Neural progenitor cell (in vitro differentiated cells): ENCODE measurements at places on chromosomes 6 and 20. TPM values are rescaled to one million over a fixed set of nuclear protein-coding genes. Genes with fewer than 3 reads are reported as not detected.
A peak's percentile ranks its signal among the peaks of the same experiment; 100 is the strongest.

DNA sequence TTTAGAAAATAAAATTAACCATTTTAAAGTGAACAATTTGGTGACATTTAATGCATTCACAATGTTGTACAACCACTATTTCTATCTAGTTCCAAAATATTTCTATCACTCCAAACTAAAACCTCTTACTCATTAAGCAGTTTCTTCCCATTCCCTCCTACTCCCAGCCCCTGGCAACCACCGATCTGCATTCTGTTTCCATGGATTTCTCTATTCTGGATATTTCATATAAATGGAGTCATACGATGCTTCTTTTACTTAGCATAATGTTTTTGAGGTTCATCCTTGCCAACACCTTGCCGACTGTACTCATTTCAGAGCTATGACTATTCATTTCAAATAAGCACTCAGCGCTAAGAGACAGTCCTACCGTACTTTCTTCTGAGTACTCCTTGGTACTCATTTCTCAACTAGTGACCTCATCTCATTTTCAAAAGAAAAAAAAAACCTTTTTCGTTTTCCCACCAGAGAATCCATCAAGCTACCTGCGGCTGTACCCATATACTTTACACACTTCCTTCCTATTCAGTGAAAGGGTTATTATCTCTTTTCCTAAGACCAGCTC, 259.2 kb downstream of the UTRN start:
- DNase-seq = no peak

GRCh38 chr6:55632953-55633352, 54.0 kb upstream of the HMGCLL1 start:
- DNase-seq = no peak

DNA sequence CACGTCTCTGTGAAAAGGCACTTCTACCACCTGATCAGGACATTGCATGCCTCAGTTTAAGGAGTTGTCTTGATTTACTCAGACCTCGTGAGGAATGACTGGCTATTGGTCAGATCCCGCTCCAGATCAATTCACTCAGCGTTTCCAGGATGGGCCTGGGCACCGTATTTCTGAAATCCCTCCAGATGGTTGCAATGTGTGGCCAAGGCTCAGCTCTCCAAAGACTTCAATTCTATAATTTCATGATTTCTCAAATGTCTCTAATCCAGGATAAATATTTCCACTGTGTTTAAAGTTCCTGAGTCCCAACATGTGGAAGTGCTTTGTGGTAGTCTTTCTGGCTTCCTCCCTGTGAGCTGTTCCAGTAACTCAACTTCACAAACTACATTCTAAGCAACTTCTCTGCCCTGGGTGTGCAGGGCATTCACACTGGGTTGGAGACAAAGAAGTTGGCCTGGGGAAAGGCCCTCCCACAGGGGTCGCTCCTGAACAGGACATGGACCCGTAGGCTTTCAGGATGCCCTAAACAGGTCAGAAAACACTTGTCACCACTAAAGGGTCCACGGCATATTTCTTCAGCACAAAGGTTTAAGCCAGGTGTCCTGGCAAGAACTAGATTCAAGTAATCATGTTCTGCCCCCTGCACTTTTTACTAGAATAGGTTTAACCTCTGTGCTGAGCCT, 212.1 kb downstream of the WDR27 start:
- DNase-seq = peak; percentile 22

- no peak for DNase-seq
These were observed 14.8 kb downstream of the MTCH1 start for GRCh38 chr6:36970892-36971842.

DNA sequence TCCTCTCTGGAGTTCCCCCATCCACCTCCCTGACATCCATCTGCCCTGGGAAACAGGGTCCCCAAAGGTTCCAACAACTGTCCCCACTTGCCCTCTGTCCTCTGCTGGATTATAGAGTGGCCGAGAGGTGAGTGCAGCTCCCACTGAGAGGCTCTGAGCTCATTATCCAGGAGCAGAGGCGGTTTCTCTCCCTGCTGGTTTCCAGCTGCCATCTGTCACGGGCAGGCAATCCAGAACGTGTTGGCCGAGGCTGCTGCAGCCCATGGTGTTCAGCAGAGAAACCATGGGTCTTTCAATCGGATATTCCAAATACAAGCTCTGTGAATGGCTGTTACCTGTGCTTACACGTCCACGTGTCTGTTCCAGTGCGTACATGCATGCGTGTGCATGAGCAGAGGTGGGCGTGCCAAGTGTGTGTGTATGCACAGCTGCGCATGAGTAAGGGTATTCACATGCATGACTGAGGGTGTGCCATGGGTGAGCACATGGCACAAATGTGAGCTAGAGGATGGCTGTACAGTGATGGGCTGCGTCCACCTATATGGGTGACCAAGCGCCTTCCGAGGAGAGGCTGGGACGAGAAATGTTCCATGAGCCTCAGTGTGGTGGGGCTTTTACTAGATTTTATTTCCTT, 183.7 kb upstream of the PMEPA1 start:
- peak; percentile 17 for DNase-seq

DNA sequence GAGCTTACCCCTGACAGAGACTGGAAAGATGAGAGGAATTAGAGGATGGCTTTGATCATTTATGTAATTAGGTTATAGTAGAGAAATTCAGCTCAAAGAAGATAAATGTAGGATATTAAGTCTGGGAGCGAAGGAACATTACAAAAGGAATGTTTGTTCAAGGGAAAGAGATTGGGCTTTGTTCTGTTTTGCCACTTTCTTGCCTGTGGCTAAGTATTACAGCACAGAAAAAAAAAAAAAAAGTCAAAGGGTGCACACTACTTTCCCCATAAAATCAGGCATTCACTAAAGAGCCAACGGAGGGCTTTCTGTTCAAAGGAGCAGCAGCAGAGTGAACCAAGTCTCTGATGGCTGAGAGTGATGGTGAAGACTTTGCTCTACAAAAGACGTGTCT, 5.0 kb upstream of the HDDC2 start:
- no peak for DNase-seq

DNA sequence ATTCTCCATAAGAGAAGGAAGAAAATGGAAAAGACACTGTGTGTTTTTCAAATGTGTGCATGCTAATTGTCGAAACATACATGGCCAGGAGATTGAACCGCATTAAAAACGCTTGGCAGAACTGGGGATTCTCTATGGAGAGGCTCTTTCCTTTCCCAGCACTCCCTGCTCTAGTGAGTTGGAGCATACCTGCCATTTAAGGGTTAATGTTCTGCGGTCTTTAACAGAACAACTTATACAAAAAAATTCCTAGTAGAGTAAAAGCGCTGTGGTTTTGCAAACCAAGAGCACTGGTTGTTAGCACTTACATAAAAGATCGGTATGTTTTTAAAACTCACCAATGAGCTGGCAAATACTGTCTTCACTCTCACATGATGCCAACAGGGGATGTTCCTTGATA, 1.5 kb downstream of the TAGAP start:
- DNase-seq = no peak

GRCh38 chr6:35474131-35474941, 6.1 kb downstream of the RPL10A start:
- no peak for DNase-seq

DNA sequence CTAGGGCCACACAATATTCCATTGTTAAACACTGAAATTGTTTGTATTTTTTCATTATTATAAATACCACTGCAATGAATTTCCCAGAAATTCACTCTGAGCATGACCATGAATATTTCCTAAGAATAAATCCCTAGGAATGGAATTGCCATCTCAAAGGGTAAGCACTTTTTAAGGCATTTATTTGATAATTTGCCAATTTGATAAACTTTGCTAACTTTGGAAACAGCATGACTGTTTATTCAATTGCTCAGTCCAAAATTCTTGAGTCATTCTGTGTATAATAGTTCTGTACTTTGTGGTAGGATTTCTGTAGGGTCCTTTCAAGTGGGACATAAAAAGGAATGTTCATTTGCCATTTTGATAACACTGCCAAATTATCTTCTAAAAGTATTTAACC, 44.2 kb upstream of the TOX2 start:
- no peak for DNase-seq

- no peak for DNase-seq
These were observed 160.5 kb upstream of the GRIK2 start for GRCh38 chr6:101232961-101233360.

DNA sequence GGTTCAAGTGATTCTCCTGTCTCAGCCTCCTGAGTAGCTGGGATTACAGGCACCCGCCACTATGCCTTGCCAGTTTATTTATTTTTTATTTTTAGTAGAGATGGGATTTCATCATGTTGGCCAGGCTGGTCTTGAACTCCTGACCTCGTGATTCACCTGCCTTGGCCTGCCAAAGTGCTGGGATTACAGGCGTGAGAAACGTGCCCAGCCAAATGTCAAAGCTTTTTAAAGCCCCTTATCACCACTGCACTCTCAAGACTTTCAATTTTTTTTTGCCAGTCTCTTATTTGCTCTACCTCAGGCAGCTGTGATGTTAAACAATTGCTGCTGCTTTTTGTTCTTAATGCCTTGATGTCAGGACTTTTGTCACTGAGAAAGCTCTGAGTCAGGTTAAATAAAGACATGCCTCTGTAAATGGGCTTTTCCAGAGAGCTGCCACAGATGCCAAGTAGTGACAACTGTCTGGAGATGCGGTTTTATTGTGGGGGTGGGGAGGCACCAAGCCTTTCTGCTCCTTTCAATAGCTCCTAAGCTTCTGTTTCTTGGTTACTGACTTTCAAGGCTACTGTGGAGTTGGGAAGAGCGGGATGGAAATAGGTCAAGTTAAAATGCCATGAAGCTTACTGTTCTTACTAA, 29.2 kb downstream of the RSPH3 start:
- DNase-seq = peak; percentile 26

- DNase-seq = no peak
These were observed 677.4 kb upstream of the CITED2 start for GRCh38 chr6:140051521-140052512.

- no peak for DNase-seq
These were observed 26.1 kb downstream of the TSHZ2 start for GRCh38 chr20:52998268-52998667.

- DNase-seq = peak; percentile 70
These were observed 2.7 kb upstream of the TRERF1 start for GRCh38 chr6:42454428-42454791.

SPATA25 gene
- 0.43 and 0.54 TPM in 2 replicates for total RNA-seq

KIF16B gene
- total RNA-seq = 10.6 and 15.5 TPM in 2 replicates

HLA-DMB gene
- 4.3 and 4.5 TPM in 2 replicates for total RNA-seq

VGLL2 gene
- not detected in 2 replicates for total RNA-seq

RBBP8NL gene
- 0.03 TPM in 1 of 2 replicates, not detected in the other for total RNA-seq

C6orf15 gene
- not detected in 2 replicates for total RNA-seq

HLA-DQB2 gene
- not detected in 2 replicates for total RNA-seq

GPR63 gene
- 13.2 and 18.2 TPM in 2 replicates for total RNA-seq

BEND6 gene
- 0.90 and 2.4 TPM in 2 replicates for total RNA-seq

B3GAT2 gene
- total RNA-seq = 0.71 and 0.77 TPM in 2 replicates

OVOL2 gene
- total RNA-seq = 0.25 and 0.62 TPM in 2 replicates
